IMR-90 (cell line): ENCODE measurements at places on chromosomes 7 and 10. TPM values are rescaled to one million over a fixed set of nuclear protein-coding genes. Genes with fewer than 3 reads are reported as not detected.

GRCh38 chr7:83359108-83359507 lies 196.4 kb upstream of the PCLO start:
- no peak overlapping the region for H3K4me3 ChIP-seq
- DNase-seq: no peak
- no peaks in the 10 kb centered on the region for H3K36me3 ChIP-seq
- H3K27me3 ChIP-seq: no peaks in the 10 kb centered on the region
- H3K27ac ChIP-seq: no peak overlapping the region

- DNase-seq: no peak
- H3K36me3 ChIP-seq: no peaks in the 10 kb centered on the region
- H3K4me3 ChIP-seq: no peak overlapping the region
- H3K27me3 ChIP-seq: no peaks in the 10 kb centered on the region
- H3K27ac ChIP-seq: no peak overlapping the region
Observed at GRCh38 chr7:110105307-110105706, 985.6 kb upstream of the LRRN3 start.

DNA sequence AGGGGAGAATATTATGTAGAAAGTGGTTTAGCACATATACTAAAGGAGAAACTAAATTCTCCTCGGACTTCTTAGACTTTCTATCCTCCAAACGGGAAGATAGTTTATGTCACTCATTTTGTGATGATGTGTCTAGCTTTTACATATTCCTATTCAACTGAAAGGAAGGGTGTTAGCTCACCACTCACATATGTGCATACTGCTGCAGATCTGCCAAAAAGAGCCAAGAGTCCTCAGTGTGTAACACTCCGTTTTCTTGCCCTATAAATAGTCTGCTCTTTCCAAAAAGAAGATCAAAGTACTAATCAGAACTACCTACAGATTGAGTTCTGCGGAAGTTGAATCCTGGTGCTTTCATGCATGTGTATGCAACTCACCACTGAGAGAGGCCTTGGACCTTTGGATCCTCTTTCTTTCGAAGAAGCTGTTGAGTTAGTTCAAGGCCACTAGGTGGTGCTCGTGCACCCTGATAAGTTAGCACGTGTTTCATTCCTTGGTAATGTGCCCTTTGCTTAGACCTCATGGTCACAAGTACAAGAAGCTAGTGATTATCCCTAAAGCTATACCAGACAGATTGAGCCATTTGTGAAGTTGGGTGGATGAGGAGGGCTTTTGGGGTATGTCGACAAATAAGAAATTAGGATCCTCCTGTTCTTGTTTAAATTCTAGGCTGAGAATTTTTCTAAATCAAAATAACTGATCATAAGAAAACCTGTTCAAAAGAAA lies 14.1 kb downstream of the YAE1 start:
- H3K27me3 ChIP-seq: no peaks in the 10 kb centered on the region
- H3K4me1 ChIP-seq: no peaks in the 10 kb centered on the region
- peak; percentile 97 for DNase-seq

- no peaks in the 10 kb centered on the region for H3K4me1 ChIP-seq
- no peaks in the 10 kb centered on the region for H3K27me3 ChIP-seq
- no peaks in the 10 kb centered on the region for H3K36me3 ChIP-seq
- no peak for DNase-seq
- H3K27ac ChIP-seq: no peak overlapping the region
Observed at GRCh38 chr10:117609796-117610170, 67.2 kb downstream of the EMX2 start.

DNA sequence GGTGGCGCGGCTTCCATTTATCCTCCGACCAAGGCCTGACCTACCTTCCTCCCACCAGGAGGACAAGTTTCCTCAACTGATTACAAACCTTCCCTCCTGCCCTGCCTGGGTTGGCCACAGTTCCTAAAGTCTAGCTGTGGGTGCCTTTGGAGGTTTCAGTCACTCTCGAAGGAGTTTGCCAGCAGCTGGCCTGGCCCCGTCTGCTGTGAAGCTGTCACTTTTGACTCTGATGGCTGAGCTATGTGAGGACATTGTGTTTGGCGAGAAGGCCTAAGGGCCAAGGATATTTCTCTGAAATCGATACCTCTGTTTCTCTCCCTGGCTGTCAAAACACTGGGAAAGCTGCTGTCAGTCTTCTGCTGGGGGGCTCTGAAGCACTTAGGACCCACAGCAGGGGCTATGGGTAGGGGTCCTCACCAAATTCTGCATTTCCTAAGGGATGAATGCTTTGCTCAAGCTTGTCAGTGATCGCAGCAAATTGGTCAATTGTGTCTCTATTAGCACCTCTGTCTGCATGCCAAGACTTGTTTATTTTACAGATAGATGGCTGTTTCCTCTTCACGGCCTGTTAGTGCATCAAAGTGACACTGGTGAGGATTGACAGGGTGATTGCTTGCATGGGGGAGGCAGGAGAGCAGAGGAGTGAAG lies 31.9 kb upstream of the SAMD8 start:
- no peak overlapping the region for H3K4me3 ChIP-seq
- no peak for DNase-seq
- H3K4me1 ChIP-seq: peaks cover 5% of the 10 kb centered on the region; the same call in 1 of the 2 replicates
- H3K27me3 ChIP-seq: peaks cover 2% of the 10 kb centered on the region; the same call in 1 of the 2 replicates
- no peaks in the 10 kb centered on the region for H3K36me3 ChIP-seq

DNA sequence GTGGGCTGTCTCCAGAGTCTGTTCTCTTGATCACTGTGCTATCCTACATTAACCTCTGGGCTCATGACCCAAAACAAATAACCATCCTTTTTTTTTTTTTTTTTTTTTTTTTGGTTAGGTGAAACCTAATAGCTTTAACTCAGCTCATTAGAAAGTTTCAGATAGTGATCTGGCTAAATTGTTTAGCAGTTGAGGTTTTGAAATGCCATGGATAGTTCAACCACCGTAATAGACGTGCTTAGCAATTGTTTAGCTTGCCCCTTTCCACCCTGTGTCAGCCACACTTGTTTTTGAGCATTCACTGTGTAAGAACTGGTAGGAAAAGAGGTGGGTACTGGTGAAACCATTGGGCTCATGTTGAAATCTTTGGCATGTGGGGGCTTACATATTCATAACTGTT lies 3.8 kb downstream of the PLCE1 start:
- H3K27ac ChIP-seq: no peak overlapping the region
- no peak overlapping the region for H3K4me3 ChIP-seq
- peaks cover 6% of the 10 kb centered on the region; the same call in 1 of the 2 replicates for H3K27me3 ChIP-seq
- H3K4me1 ChIP-seq: no peaks in the 10 kb centered on the region; the same call in none of the 2 replicates

- peaks cover 14% of the 10 kb centered on the region for H3K36me3 ChIP-seq
- no peak overlapping the region for H3K4me3 ChIP-seq
- H3K27me3 ChIP-seq: no peaks in the 10 kb centered on the region
- H3K27ac ChIP-seq: no peak overlapping the region
- H3K4me1 ChIP-seq: no peaks in the 10 kb centered on the region
- no peak for DNase-seq
Observed at GRCh38 chr7:111840528-111840927, 278.2 kb upstream of the IMMP2L start.

DNA sequence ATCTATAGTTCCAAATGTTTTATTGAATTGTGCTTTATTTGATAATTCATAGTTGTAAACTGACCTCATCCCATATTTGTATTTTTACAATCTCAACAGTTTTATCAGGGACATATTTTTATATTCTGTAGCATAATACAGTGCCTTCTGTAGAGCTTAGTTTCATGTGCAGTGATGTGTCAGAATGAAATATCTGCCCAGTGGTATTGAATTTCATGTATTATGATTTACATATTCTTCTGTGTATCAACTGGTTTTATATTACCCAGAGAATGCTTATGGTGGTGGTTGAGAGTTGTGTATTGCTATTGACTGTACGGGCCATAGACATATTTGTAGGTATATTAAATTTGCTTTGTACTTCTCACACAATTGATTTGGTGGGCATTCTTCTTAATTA lies 89.9 kb downstream of the KAT6B start:
- no peaks in the 10 kb centered on the region for H3K27me3 ChIP-seq
- H3K4me3 ChIP-seq: no peak overlapping the region
- H3K36me3 ChIP-seq: no peaks in the 10 kb centered on the region
- peaks cover 10% of the 10 kb centered on the region for H3K4me1 ChIP-seq

GRCh38 chr7:80583901-80584300 lies 54.5 kb upstream of the CD36 start:
- H3K36me3 ChIP-seq: no peaks in the 10 kb centered on the region
- no peak overlapping the region for H3K27ac ChIP-seq
- peaks cover 2% of the 10 kb centered on the region; the same call in 1 of the 2 replicates for H3K4me1 ChIP-seq
- peak; percentile 33 for DNase-seq
- no peak overlapping the region for H3K4me3 ChIP-seq

DNA sequence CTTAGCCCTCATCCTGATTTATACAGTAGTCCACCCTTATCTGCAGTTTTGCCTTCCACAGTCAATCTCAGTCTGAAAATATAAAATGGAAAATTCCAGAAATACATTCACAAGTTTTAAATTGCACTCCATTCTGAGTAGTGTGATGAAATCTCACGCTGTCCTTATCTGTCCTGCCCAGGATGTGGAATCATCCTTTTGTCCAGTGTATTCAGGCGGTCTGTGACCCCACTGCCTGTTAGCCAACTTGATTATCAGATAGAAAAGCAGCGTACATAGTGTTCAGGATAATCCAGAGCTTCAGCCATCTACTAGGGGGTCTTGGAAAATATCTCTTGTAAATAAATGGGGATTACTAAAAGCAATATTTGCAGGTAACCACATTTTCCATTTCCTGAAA lies 146.3 kb downstream of the MALRD1 start:
- no peak for DNase-seq
- no peaks in the 10 kb centered on the region for H3K36me3 ChIP-seq
- no peaks in the 10 kb centered on the region for H3K27me3 ChIP-seq
- no peak overlapping the region for H3K4me3 ChIP-seq
- no peak overlapping the region for H3K27ac ChIP-seq

DNA sequence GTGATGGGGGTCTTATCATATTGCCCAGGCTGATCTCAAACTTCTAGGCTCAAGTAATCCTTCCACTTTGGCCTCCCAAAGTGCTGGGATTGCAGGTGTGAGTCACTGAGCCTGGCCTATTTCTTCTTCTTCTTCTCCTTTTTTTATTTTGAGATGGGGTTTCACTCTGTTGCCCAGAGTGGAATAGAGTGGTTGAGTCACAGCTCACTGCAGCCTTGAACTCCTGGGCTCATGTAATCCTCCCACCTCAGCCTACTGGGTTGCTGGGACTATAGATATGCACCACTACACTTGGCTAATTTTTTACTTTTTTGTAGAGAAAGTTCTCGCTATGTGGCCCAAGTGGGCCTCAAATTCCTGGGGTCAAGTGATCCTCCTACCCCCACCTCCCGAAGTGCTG lies 124.3 kb downstream of the SKIDA1 start:
- no peaks in the 10 kb centered on the region for H3K27me3 ChIP-seq
- H3K4me1 ChIP-seq: peaks cover 19% of the 10 kb centered on the region
- H3K27ac ChIP-seq: no peak overlapping the region
- no peak overlapping the region for H3K4me3 ChIP-seq
- no peaks in the 10 kb centered on the region for H3K36me3 ChIP-seq

DNA sequence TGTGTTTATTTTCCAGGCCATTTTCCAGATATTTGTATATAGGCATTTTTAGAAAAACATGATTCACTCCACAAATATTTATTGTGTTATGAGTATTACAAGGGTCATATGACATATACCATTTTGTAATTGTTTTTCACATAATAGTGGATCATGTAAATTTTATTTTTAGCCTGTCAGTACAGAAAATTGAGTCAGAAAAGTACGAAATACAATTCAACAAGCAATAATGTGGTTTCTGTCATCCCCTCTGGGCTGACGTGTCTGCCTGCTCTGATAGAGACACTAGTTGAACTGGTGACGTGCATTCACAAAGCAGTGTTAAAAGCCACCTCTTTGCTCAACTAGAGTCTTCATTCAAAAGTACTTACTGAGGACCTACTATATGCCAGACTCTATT lies 97.9 kb upstream of the STEAP1B start:
- H3K4me3 ChIP-seq: no peak overlapping the region
- peak; percentile 90 for DNase-seq

- DNase-seq: no peak
- peaks cover 33% of the 10 kb centered on the region for H3K27me3 ChIP-seq
- no peak overlapping the region for H3K4me3 ChIP-seq
- H3K27ac ChIP-seq: no peak overlapping the region
Observed at GRCh38 chr10:132846631-132847415, 60.9 kb upstream of the NKX6-2 start.

DNA sequence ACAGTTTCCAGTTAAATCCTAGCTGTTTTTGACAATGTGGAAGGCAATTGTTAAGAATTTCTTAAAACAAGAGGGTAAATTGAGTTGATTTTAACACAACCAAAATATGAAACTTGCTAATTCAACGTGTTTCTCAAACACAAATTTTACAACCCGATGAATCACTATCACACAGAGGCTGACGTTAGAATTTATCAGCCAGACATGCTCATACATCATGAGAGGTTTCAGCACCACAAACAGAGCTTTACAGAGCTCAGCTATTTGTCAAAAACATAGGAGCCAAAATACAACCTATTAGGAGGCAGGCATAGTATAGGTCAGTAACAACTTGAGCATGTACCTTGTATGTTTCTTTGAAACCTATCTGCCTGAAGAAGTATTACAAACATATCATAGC lies 36.1 kb downstream of the LRRN3 start:
- no peak overlapping the region for H3K27ac ChIP-seq
- H3K4me1 ChIP-seq: no peaks in the 10 kb centered on the region
- no peaks in the 10 kb centered on the region for H3K27me3 ChIP-seq
- no peaks in the 10 kb centered on the region for H3K36me3 ChIP-seq

- H3K4me1 ChIP-seq: no peaks in the 10 kb centered on the region
- DNase-seq: no peak
- H3K27me3 ChIP-seq: peaks cover 3% of the 10 kb centered on the region; the same call in 1 of the 2 replicates
- H3K27ac ChIP-seq: no peak overlapping the region
- no peaks in the 10 kb centered on the region for H3K36me3 ChIP-seq
- H3K4me3 ChIP-seq: no peak overlapping the region
Observed at GRCh38 chr10:11639849-11640764, 28.7 kb upstream of the USP6NL start.

The NPTX2 gene
- total RNA-seq: under 0.01 TPM in 2 replicates

The SPOCK2 gene
- not detected in 2 replicates for total RNA-seq

The NPFFR1 gene
- total RNA-seq: not detected in 2 replicates

The GCC1 gene
- 20.8 and 22.9 TPM in 2 replicates for total RNA-seq

The DNAJC12 gene
- total RNA-seq: 1.7 and 2.3 TPM in 2 replicates

The ASB15 gene
- total RNA-seq: not detected in 2 replicates

The OR13A1 gene
- not detected in 2 replicates for total RNA-seq

The ZNF239 gene
- 10.8 and 12.7 TPM in 2 replicates for total RNA-seq

The LIPK gene
- total RNA-seq: not detected in 2 replicates

The WDR86 gene
- not detected in 2 replicates for total RNA-seq

The LZTS2 gene
- total RNA-seq: 17.8 and 19.2 TPM in 2 replicates

The CPED1 gene
- total RNA-seq: 96.8 and 102 TPM in 2 replicates
